ENCODE measurements at places on chromosomes 11 and 22.
A peak's percentile ranks its signal among the peaks of the same experiment; 100 is the strongest.

- DNase-seq = no peak
Observed at GRCh38 chr11:36672815-36673450, 74.9 kb upstream of the RAG2 start.

- no peak for DNase-seq
Observed at GRCh38 chr22:44273175-44273574, 39.6 kb downstream of the SHISAL1 start.

GRCh38 chr11:47524291-47524874 lies 28.5 kb downstream of the CELF1 start:
- peak; percentile 42 for DNase-seq

DNA sequence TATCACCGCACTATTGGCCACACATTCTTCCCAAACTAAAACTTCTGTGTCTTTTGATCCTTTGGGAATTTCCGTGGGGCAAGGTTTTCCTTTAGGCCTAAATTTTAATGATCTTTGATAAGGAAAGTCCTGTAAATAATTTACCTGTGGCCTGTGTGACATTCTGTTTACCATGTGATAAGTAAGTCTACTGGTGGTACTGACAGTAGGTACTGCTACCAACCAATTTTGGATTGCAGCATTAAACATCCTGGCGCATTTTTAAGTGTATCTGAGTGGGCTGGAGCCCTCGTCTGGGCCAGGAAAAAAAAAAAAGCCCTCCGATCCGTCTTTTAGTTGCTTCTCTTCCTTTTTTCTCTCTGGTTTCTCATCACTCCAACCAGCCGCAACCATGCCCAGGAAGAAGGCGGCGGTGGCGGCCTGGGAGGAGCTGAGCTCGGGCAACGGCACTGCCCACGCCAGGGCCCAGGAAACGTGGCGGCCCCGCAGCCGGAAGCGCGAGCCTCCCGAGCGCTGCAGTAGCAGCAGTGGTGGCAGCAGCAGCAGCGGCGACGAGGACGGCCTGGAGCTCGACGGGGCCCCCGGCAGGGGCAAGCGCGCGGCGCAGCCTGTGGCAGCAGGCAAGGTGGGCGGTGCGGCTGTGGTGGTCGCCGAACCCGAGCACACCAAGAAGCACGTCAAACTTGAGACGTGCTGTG lies 33.6 kb downstream of the ASRGL1 start:
- peak; percentile 61 for DNase-seq

DNA sequence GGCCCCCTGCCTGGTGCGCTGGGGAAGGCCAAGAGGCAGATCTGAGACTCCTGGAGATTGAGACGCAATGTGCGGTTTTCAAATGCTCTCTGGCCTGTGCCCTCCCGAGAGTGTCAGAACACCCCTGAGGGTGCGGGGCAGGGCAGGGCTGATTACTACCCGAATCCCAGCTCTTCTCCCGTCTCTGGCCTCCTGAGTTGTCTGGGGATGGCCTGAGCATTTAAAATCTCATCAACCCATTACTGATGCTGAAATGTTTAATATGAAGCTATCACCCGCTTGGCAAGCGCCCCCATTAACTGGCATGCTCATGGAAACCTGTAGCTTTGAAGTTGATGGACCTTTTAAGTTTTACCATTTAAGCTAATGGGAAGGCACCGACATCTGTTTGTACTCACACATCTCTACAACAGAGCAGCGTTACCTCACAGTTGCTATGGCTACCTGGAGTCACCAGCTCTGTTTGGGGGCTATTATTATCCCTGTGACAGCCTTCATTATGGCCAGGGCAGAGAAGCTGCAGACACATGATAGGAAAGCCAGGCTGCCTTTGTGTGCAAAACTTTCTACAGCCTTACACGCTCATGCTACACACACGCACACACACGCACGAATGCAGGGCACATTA lies 3.6 kb upstream of the MB start:
- no peak for DNase-seq

GRCh38 chr11:131816051-131816450 lies 445.6 kb downstream of the NTM start:
- no peak for DNase-seq

- DNase-seq = no peak
Observed at GRCh38 chr22:39138357-39138997, 14.0 kb downstream of the CBX7 start.

DNA sequence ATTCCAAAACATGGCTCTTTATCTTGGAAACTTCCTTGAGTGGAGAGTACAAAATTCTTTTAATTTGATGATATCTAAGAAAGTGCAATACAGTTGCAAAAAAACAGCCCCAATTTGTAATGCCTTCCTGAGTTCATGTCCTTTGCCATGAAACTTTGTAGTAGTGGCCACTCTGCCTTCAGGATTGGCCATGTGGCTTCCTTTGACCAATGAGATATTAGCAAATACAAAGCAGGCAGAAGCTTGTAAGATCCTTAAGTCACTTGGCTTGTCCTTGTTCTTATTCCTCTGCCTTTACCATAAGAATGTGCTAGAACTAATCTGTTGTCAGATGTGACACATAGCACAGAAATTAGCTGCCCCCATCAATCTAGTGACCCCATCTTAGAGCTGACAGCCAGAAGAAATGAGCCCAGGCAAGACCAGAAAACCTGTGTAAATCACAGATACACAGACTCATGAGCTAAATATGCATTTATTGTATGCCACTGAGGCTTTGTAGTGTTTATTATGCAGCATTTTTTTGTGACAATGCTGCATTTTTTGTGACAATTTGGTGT lies 29.8 kb upstream of the BLID start:
- no peak for DNase-seq

DNA sequence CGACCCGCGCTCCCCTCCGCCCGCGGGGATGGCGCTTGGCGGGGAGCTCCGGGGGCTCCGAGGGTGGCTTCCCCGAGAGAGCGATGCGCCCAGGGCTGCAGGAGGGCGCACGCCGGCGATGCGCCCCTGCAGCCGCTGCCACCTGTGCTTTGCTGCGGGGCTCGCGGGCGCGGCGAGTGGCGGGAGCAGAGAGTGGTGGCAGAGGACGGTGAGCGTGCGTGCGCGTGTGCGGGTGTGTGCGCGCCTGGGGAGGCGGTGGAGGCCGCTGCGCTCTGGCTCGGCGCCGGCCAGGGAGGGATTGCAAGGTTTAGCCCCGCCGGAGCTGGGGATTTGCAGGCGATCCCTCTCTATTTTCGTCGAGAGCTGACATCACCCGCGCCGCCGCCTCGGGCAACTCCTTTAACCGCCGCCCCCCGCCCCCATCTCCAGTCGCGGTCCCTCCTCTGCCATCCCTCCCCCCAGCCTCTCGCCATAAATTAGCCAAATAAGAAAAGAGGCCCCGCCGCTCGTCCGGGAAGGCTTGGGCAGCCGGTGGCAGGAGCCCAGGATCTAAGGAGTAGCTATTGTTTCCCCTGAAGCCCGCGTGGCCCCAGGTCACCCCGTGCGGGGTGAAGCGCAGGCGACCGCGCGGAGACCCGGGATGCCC lies at the start of gene SLC1A2:
Gene SLC1A2 (minus strand): TSS at position 375 of the 646 bp plus-strand sequence. CDS start 592 bp downstream, outside the sequence.
- DNase-seq = peak; percentile 25

DNA sequence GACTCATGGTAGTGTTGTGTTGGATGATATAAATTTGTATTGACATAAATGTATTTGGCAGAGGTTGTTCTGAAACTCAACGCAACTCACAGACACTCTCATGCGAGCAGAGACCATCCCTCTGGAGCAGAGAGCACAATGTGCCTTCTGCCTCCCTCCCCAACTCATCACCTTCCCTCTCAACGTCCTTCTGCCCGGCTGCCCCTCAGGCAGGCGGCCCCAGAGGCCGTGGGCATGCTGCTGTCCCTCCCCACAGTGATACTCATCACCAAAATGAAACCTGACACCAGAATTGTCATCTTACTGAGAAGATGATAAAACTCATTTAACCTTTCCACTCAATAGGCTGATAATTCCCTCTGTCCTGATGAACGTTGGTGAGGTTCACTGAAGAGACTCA lies 260.6 kb downstream of the ETS1 start:
- DNase-seq = peak; percentile 70

GRCh38 chr11:121898903-121899302 lies 217.1 kb downstream of the BLID start:
- no peak for DNase-seq

- no peak for DNase-seq
Observed at GRCh38 chr11:14242187-14242586, 116.8 kb downstream of the RRAS2 start.

DNA sequence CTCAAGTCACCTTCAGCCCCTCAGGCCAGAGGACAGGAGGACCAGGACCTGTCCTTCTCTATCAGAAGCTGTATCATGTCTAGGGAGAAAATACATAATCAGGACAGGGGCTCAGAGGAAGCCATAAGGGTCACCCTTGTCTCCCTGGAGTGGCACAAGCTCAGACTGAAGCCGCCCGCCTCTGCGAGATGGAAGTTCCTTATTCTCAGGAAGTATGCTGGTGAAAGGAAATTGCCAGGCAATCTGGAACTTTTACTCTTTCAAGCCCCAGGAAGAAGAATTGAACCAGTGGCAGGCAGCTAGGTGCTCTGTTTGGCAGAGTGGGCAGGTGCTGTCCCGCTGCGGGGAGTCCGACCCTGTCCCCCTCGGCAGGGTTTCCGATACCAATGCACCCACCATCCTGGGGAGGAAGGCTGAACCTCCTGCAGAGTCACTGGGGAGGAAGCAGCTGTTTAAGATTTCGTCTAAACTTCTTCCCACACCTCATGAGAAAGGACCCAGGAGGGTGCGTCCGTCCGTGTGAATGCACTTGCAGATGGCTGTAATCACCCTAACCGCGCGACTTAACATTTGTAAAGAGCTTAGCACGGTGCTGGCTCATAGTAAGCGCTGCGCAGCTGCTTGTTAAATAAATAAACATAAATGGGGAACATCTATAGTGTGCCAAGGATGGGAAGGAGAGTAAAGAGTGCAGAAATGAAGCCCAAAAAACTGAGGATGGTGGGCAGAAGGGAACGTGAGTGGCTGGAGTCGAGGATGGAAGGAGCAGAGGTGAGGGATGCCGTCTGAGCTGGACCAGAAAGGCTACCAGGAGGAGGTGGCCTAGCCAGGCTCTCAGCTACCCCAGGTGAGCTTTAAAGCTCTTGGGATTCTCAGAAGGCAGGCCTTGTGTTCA lies 5.0 kb upstream of the ANO1 start:
- no peak for DNase-seq

DNA sequence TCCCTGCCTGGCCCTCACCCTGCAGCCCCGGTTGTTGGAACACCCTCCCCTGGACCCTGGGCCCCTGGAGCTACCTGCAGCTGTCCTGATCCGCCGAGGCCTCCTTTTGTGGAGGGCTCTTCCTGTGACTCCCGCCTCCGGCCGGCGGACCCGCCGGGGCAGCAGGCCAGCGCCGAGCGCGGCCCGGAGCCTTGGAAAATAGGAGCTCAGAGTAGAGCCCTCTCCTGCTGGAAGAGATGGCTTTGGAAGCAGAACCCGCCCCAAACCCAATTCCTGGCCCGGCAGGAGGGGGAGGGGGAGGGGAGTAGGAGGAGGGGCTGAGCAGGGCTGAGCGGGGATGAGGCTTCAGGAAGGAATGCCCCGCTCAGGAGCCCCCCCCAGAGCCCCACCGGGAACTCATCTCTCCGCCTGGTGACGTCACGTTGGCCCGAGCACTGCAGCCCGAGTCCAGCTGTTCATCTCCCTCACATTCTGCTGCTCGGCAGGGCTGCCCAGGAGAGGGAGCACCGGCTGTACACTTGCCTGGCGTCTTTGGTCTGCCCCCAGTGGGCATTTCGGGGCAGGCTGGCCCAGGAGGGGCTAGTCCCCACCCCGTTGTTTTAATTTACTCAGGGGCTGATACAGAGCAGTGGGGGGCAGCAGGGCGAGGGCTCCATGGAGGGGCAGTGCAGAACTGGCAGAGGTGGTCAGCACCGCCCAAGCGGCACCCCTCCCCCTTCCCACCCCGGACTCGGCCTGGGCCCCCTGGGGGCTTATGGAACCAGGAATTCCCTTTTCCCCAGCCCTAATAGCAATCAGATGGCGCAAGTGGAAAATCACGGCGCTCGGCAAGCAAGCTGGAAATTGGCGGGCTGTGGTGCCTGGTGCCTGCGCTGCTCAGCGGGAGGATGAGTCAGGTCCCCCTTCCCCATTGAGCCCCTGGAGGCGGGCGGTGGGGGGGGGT lies at the start of gene MRGPRF:
Gene MRGPRF (minus strand): TSS at position 238 of the 943 bp plus-strand sequence. CDS start 3,345 bp downstream, outside the sequence.
- no peak for DNase-seq

GRCh38 chr11:121595717-121596161 lies 143.0 kb upstream of the SORL1-AS1 start:
- no peak for DNase-seq

GRCh38 chr22:32644252-32645100 lies 157.0 kb upstream of the TIMP3 start:
- DNase-seq = peak; percentile 41

DNA sequence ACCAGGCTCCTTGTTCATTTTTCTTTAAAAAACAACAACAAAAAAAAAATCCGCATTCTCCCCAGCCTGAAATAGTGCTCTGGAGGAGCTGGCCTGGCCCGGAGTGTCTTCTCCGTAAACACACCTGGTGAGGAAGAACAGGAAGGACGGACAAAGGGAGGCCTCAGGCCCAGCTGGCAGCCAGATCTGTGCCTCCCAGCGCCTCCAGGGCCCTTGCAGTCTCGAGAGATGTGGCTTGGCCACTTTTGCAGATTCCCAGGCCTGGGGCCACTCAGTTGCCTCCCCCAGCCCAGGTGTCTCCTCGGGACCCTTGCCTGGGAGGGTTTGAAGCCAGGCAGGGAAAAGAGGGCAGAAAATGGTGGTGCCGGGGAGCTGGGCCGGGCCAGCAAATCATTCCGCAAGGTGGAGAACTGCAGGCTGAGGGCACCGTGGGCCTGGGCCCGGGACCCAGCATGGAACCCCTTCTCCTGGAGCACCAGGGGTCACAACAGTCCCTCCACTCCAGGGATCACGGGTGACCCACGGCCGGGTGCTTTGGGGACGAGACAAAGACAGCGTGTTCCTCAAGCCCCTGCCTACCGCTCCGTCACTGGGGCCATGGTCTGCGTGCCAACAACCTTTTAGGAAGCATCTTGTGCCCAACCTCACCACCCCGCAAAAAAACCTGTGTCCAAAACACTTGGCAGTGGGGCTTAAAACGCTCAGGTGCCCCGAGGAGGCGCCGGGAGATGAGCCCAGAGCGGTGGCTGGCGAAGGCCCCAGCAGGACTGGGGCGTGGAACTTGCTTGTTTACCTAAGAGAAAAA lies 67.1 kb upstream of the WNT7B start:
- DNase-seq = peak; percentile 55

DNA sequence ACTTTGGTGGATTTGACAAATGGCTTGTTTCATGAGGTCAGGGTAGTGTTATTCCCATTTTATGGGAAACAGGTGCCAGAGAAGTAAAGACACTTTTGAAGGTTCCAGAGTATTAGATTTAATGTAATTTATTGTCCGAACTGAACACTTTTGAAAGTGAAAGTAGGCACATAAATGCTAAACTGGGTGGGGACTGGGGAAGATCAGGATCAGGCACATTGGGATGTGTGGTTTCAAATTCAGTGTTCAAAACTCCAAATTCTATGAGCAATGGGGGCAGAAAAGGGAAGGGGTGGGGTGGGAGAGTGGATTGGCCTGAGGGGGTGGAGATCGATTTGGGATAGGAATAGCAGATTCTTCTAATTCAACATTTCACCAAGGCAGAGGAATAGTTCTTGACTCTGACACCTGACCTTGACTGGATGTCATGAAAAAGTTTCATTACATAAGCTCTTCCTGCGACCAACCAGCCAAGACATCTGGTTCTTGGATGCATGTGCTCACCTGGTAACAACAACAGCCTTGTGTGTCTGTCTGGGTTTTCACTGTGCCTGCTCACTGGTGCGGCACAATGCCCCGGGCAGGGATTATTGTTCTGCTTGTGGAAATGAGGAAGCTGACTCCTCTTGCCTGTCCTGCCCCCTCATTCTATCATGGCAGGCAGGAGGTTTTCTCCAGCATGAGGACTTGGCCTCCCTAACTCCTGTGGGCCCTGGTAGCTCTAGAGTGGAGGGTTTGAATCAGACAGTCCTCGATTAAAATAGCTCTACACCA lies 10.8 kb downstream of the PPFIBP2 start:
- DNase-seq = no peak

Data from activated T-cell treated with anti-CD3 and anti-CD28 coated beads, Interleukin-2, amount 50 U/mL, for 48 hours (primary cell).